Stromal cell of bone marrow (primary cell): ENCODE measurements at places on chromosomes 5 and 9.

DNA sequence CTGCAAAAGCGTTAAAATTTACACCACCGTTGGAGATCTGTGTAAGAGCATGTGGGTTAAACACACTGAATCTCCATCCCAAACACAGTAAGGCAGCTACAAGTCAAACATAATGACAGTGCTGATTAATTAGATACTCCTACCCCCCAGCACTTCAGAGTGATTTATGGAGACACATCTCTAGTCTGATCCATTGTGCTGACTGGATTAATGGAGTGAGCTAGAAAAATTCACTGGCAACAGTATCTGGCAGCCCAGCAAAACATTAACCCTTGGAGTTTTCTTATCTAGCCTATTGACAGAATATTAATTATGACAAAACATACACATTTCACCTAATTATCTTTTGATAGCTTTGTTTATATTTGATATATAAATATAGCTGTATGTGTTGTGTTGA lies 188.6 kb upstream of the ISL1 start:
- DNase-seq, result no peak

GRCh38 chr9:94851467-94851866 lies 125.0 kb downstream of the AOPEP start:
- no peak for DNase-seq

DNA sequence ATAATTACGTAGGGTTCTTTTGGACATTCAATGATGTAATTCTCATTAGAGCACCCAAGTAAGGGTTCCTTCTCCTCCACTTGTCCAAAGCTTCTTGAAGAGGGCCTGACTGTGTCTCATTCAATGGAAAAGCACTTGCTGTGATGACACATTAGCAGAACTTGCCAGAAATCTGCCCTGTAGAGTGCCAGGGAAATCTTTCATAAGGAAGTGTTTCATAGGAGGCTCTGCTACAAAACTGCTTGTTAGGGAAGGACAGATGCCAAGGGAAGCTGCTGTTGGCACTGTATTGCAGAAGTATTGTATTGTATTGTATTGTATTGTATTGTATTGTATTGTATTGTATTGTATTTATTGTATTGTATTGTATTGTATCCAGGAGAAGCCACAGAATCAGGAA lies 45.5 kb upstream of the MPDZ start:
- peak; percentile 38 for DNase-seq

DNA sequence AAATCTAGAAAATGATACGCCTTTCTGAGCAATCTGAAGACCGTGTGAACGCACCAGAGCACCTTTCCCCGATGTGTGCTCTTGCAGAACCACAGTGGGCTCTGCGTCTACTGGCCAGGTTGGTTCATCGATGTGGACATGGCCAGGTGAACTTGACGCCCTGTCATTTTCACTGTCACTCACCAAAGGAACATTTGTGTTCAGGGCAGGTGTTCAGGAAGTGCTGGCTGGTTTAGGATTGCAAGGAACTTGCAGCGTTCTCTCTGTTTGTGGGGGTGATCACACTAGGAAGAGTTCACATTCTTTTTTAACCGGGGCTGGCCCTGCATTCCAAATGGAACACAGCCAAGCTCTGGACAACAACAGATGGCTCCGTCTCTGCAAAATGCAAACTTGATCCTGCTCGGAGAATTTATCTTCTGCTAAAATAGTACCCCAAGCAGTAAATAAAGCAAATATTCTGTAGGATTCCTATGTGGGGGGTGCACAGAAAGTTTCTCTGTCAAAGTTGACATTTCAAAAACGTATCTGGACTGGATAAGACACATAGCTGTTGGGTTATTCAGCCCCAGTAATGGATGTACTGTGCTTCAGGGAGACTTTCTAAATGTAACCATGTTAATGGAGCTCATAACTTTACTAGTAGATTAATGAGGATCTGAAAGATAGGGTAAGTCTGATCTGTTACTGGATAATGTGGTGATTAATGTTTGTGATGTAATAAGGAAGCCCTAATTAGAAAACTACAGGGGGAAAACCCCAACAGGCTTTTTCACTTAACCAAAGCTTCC lies 45.7 kb upstream of the FANCC start:
- no peak for DNase-seq

GRCh38 chr5:125050926-125051325 lies 304.5 kb upstream of the ZNF608 start:
- no peak for DNase-seq

- DNase-seq, result no peak
Measured at GRCh38 chr9:70945301-70945700, 176.1 kb downstream of the TRPM3 start.
